ENCODE measurements at places on chromosomes 7 and 10.

GRCh38 chr7:139776486-139777132 is 1.2 kb downstream of the HIPK2 start:
- no peak for DNase-seq

DNA sequence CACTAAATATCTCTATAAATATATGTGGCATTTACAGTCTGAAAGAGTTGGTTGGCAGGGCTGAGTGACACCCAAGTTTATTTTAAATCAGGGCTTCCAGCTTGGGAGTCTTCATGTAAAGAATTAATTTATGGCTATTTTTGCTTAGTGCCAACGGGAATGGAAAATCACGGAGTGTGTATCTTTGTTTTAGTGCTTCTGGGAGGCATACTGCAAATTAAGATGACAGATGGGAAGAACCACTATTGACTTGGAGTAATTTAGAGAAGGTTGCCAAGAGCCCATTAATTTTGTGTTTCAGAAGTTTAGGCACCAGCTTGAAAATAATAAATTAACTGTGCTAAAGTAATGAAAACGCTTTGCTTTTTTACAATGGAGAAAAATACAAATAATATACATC is 135.2 kb downstream of the GPR37 start:
- no peak for DNase-seq

- DNase-seq: no peak
Measured at GRCh38 chr10:17779784-17780183, 27.8 kb downstream of the TMEM236 start.

DNA sequence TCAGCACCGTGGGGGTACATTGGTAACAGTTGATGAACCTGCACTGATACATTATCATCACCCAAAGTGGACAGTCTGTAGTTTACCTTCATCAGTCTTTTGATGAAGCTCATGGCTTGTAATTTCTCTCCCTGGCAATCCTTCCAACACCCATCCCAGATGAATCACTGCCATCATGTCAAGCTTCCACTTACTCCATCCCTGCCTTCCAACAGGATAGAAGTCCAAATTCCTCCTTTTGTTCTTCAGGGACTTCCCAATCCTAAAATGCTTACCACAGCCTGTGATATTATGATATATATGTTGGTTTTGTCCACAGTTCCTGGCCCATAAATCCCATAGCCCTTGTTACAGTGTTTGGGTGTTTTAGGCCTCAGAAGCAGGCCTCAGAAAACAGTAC is 16.1 kb downstream of the SNX10 start:
- no peak for DNase-seq

- no peak for DNase-seq
Measured at GRCh38 chr7:142422621-142423020, 164.8 kb upstream of the PRSS58 start.

DNA sequence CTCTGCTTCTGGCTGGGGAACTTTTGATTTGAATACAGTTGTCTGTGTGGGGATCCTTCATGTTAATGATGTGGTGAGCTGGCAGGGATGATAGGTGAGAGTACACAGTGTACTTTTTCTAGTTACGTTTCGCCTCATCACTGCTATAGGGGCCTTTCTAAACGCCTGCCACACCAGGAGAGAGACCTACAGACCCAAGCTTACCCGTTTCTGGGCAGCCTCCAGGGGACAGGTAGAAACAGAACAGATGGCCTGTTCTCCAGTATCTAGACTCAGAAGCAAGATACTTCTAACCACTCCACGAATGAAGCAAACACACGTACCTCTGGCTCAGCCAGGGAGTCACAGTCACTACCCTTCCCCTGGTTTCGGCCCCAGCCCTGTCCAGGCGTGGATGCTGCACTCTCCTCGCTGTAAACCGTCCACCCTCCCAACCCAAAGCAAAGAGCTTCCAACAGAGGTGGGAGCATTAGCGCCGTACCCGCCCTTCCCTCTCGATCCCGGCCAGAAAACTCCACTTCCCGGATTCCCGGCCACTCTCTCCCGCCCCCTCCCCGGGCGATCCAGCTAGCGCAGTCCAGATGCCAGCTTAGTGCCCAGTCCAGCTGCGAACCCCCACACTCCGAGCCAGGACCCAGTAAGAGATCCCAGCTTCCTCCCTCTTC is 1.2 kb downstream of the CCDC6 start:
- DNase-seq: no peak

DNA sequence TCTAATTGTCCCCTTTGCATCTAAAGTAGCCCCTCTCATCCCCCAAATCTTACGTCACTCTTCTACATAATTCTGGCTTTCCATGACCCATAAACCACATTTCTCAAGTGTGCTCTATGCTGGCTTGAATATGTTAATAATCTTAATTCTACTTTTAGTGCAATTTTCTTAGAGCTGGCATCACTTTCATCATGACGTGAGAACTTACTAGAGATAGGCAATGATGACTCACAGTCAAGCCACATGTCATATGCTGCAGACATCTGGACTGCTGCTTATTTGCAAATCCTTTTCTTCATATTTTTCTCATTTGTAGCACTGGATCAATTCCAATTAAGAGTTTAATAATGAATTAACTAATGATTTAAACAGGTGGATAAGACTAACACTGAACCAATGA is 260.7 kb upstream of the PRKCQ start:
- no peak for DNase-seq

DNA sequence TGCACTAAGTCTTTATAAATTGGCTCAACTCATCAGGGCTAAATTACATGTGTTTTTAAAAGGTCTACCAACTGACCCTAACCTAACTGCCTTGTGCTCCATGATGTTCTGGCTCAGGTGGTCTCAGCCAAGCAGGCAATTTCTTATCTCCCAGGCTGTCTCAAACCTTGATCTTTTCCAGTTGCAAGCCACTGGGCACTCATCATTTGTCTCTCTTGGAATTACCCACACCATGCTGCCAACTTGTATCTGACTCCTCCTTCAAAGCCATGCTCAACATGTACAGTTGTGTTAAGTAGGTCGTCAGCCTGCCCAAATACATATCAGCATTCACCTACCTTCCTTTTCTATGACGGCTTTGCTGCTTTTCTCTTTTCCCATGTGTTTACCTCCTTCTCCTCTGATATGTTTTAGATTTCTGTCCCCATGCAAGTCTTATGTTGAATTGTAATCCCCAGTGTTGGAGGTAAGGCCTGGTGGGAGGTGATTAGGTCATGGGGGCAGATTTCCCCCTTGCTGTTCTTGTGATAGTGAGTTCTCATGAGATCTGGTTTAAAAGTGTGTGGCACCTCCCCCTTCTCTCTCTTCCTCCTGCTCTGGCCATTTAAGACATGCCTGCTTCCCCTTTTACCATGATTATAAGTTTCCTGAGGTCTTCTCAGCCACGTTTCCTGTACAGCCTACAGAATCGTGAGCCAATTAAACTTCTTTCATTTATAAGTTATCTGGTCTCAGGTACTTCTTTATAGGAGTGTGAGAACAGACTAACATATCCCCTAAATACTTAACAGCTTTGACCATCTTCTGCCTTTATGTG is 130.0 kb downstream of the ELAPOR2 start:
- no peak for DNase-seq

DNA sequence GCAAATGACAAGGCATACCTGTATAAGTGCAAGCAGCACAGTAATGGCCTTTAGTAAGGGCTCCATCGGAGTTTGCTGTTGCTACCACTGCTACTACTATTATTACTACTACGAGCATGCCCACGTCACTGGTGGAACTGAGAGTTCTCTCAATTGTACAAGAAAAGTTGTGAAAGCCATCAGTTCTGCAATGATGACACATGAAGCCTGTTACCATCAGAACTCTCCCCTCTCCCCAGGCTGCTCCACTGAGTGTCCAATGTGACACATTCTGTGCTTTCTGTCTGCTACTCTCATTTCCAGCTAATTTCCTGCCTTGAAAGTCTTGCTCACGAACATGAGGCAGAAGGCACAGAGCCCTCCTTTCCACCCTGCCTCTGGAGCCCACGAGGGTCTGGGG is 263.2 kb upstream of the MGMT start:
- DNase-seq: no peak

DNA sequence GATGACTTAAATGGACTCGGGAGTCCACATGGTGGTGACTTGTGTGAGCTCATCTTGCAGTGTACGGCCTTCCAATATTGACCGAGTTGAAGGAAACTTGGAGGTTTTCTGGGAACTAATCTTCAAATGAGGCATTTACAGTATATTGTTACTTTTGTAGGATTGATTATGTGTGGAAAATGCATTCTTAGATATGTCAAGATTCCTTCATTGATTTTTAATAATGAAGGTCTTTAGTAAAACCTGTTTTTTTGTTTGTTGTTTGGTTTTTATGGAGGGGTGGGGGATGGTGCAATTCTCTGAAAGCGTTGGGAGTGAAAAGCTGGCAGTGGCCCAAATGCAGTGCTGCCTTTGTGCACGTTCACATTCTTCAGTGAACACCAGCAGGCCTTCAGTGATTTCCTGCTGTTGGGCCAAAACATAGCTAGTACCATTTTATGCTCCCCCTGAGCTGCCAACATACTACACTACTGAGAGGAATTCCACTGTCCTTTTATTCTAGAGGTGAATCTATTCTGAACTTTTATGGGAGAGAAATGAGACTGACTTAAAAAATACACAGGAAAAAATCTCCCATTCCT is 50.4 kb downstream of the CCNY start:
- DNase-seq: no peak

Data from C1 segment of cervical spinal cord (tissue), 14 donors.